ENCODE measurements at places on chromosomes 5 and 9.
A peak's percentile ranks its signal among the peaks of the same experiment; 100 is the strongest.

GRCh38 chr5:112983363-112983762 is 6.8 kb downstream of the DCP2 start:
- DNase-seq = no peak

DNA sequence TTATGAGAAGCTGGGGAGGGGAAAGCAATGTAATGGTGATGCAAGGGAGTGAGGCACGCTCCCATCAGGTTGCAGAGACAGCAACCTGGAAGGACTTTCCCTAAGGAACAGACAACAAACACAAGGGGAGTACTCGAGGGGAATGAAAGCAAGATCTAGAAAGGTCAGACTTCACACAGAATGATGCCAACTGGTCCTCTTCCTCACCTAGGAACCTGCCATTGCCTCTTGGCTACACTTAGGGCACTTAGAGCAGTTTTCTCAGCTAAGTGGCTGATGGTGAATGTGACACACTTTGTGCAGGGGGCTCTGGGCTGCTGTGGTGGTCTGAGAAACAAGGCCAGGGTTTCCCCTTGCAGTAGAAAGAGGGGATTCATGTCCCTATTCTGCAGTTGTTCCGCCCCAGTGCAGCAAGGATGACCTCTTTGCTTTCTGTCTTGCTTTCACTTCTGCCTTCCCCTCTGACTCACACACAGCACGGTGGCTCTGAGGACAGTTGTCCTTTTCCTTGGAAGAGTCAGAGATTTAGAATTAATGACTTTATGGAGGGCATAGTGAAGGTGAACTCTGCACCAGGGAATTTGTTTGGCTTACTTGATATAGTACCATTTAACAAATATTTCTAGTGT is 394.0 kb upstream of the KLF4 start:
- DNase-seq = no peak

GRCh38 chr9:136225748-136226679 is 19.6 kb downstream of the QSOX2 start:
- peak; percentile 75 for DNase-seq

- no peak for DNase-seq
Measured at GRCh38 chr5:35229076-35230037, 930 bp downstream of the PRLR start.

GRCh38 chr5:38556599-38557307 is at the start of gene LIFR:
TSS of gene LIFR (minus strand) at chr5:38556646. CDS start at chr5:38530647, 25,999 bp downstream.
- DNase-seq = peak; percentile 40

GRCh38 chr9:26904671-26905070 is 12.1 kb upstream of the CAAP1 start:
- DNase-seq = no peak

- no peak for DNase-seq
Measured at GRCh38 chr9:87517732-87518131, 20.1 kb downstream of the DAPK1 start.

- no peak for DNase-seq
Measured at GRCh38 chr9:95887926-95888497, 12.5 kb downstream of the ERCC6L2 start.

GRCh38 chr5:58927181-58927580 is 344.3 kb downstream of the RAB3C start:
- DNase-seq = no peak

GRCh38 chr5:95892784-95893354 is 68.8 kb downstream of the ELL2 start:
- DNase-seq = peak; percentile 19

DNA sequence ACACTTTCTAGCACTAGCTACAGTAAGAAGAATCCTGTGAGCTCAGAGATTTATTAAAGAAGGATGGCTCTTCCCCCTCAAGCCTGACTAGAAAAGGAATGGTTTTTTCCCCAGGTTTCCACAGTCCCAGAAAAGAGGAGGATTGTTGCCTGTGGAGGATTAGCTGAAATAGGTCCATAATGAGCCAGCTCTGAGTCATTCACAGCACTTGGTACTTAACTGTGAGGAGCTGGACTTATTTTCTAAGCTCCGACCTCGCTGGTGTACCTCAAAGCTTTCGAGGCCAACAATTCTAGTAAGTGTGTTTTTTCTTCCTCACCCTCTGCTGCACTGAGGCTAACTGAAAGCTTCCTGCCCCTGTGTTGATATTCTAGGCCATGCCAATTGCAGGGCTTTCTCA is 222.5 kb upstream of the IL12B start:
- no peak for DNase-seq

DNA sequence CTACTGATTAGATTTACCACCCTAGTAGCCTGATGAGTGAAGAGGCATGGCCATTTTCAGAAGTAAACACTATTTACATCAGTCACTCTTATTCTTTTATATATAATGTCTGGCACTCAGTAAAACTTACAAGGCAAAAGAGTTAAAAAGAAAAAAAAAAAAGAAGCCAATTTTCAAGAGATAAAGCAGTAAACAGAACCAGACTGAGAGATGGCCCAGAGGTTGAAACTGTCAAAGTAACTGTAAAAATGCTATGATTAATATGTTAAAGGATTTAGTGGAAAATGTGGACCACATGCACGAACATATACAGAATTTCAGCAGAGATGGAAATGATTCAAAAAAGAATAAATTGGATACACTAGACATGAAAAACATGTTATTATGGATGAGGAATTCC is 6.4 kb upstream of the GPR150 start:
- DNase-seq = no peak

DNA sequence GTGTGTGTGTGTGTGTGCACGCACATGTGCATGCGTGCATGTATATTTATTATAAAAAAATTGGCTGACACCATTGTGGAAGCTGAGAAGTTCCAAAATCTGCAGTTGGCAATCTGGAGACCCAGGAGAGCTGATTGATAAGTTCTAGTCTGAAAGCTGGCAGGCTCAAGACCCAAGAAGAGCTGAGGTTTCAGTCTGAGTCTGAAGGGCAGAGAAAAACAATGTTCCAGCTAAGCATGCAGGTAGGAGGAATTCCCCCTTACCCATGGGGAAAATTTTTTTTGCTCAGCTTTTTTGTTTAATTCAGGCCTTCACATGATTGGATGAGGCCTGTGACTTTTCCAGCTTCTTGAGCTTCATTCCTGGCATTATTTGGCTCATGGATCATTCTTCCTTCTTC is 31.2 kb upstream of the ACTBL2 start:
- no peak for DNase-seq

DNA sequence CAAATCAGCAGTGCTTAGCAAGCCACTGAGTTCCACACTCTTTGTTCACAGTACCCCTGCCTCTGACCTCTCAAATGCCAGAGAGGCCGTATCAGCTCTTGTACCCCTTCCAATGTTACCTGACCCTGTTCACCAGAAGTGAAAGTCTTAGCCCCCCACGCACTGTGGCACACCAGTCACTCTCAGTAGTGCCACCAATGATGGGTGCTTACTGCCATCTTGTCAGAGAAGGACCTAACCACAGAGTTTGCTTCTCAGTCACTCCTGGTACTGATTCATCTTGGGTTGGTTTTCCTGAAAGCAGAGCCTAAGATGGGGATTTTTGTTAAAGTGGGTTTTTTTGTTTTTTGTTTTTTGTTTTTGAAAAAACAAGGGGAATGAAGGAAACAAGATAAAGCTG is 28.8 kb upstream of the PANK3 start:
- DNase-seq = peak; percentile 19

- peak; percentile 93 for DNase-seq
Measured at GRCh38 chr9:136728080-136728547, 14.6 kb downstream of the LCN10 start.

DNA sequence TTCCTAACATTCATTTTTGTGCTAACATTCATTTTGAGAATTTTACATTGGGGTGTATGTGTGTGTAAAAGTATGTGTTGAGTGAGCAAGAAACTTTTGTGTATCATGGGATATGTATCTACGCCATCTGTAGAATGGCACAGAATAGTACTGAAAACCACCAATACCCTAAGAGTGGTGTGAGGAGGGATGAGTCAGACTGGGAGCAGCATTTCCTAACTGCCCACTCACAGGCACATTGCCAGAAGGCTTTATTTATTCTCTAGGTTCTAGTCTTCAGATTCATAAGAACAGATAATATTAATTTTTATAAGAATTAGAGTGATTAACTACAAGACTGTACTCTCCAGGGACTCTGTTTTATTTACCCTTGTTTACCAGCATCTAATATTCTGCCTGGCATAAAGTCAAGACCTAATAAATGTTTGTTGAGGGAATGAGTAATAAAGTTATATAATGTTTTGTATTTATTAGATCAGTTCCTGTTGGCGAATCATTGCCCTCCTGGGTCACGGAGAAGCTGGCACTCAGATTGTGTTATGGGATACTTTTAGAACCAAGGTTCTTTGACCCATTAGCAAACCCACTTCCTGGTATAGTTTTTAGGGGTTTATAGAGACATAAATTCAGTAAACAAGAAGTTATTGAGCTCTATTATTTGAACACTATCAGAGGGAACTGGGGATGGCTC is 159.1 kb upstream of the PPP2R2B start:
- no peak for DNase-seq

GRCh38 chr5:102313912-102314311 is 17.8 kb upstream of the SLCO4C1 start:
- DNase-seq = no peak

DNA sequence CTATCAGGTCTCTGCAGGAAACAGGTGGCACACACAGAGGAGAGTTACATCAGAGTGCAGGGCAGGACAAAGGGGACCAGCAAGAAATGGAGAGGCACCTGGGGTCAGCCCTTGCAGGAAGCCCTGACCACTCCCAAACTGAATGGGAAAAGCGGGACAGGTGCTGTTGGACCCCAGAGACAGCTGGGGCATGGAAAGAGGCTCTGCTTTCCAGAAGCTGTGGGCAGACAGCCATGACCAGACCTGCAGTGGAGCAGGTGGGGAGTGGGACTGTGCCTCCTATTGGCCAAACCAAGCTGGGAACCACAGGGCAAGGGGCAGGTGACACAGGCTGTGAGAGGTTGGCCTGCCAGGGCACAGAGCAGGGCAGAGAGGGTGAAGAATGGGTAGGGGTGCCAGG is 125.8 kb downstream of the BOD1 start:
- DNase-seq = no peak

GRCh38 chr9:133598978-133599377 is 10.2 kb downstream of the FAM163B start:
- DNase-seq = no peak

DNA sequence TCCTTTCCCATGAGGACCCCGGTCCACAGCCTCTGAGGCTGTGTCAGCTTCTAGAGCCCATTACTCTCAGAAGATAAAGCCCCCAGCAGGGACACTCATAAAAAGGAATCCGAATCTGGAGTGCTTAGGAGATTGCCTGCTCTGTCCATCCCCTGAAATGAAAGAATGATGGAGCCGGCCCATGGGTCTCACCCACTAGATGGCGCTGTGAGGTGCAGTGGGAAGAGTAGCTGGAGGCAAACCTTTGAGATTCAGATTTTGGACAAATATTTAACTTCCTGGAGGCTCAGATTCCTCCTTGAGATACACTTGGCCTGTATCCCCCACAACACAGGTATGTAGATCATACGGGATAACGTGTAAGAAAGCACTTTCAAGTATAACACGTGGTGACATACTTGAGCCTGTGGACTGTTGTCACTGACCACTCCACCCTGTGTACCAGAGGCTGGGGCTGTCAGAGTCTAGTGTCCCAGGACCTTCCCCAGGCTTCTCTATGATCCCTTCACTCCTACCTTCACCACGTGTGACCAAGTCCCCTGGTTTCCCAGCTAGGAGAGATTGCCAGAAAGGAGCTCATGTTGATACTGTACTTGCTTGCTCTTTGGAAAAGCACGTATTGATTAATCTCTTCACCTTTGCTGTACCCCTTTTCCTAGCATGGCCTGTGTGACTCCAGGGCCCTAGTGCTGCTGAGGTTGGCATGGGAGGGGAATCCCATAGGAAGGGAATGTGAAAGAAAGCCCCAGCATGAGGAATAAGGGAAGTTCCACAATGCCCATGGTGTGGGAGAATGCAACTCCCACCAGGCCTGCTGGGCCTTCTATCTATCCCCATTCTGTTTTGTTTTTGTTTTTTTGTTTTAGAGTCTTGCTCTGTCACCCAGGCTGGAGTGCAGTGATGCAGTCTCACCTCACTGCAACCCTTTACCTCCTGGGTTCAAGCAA is 32.1 kb downstream of the TRMO start:
- DNase-seq = peak; percentile 68

DNA sequence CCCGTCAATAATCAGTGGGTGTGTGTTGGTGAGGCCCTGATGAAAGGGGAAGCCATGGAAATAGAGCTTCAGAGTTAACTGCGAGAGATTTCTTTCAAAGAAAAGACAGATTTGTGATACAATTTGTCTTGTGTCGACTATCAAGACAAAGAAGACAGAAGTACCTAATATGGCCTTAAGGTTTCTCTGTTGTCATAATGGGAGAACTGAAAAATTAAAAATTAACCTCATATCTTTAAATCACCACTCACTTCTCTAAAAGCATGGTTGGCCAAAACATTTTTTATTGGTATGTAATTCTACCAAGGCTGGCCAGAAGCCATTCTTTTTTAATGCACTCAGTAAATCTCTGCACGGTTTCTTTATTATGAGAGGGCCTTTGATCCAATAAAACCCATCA is 282.9 kb upstream of the WWC1 start:
- no peak for DNase-seq

- DNase-seq = no peak
Measured at GRCh38 chr9:12860998-12861397, 86.2 kb downstream of the LURAP1L start.

DNA sequence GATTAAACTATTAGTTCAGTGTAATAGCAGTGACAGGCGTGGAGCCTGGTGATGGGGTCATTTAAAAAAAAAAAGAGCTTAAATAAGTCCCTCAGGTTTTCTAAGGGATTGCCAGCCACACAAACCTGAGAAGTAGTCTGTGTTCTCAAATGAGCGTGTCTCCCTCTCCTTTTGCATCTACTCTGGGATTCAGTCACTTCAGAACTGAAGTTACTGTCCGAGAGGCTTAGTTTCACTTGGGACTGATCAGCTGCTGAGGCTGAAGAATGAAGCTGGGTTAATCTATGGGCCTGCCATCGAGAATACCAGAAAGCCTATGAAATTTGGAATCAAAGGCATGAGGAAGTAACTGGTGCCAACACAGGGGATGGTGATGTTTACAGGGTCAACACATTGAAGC is 310.1 kb downstream of the ADAMTS6 start:
- no peak for DNase-seq

DNA sequence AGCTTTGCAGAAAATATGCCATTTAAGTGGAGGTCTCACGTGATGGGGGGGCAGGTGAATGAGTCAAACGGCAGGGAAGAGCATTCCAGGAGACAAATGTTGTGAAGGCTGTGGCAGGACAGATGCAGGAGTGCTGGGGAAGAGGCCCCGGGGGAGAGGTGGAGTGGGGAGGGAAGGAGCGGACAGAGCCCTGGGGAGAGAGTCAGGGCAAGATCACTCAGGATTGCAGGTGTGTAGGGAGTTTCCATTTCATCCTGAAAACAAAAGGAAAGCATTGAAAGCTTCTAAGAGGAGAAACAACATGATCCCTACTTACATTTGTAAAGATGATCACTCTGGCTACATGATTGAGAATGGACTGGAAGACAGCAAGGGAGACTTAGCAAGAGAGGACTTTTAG is 323.3 kb downstream of the ASTN2 start:
- DNase-seq = no peak

- peak; percentile 16 for DNase-seq
Measured at GRCh38 chr9:38622288-38622674, 1.9 kb upstream of the ANKRD18A start.
